ENCODE measurements at places on chromosomes 5 and 9.

DNA sequence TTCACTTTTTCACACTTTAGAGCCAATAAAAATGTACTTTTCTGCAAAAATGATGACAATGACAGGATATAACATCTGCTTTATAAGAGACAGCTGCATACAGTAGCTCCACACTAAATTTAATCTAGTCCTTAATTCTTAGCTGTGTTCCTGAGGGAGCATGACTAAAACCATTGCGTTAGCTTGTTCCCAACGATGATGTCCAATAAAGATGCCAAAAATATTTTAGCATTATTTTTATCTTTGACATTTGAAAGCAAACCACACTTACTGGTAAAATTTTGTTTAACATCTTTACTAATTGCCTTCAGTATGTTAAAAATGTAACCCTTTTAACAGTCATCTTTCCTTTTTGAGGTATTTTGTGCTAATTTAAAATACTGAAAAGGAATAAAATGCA, 382.7 kb downstream of the CHSY3 start:
- DNase-seq: no peak

DNA sequence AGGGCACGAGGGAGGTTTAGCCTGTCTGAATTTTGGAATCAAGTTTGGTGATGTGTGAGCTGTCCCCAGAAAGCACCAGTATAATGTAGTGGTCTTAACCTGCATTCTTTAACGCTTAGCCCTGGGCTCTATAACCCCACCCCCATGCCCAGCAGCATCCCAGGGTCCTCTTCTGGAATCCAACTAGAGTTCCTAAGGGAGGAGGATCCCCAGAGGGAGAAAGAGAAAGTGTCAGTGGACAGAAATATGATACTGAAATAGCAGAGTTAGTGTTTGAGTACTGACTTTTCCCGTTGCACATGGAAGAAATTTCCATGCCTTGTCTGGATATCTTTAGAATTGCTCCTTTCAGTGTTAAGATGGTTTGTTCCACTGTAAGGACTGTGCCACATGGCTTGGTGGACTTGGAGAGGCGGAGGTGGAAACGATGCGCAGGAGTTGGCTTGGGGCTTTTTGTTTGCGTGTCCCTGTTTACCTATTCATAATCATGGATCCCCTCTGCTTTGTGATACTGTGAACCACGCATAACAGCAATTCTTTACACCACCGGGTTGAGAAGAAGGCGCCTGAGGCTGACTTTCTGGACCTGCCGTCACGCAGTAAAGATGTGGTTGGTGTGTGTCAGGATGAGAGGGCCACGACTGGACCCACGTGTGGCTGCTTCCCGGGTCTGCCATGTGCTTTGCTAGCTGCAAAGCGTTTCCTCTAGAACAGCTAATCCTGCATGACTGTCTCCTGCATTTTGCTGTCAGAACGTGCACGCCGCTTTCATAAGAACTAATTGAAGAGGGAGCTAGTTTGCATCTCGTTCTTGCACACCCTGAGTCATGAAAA, 142.3 kb downstream of the SMARCA2 start:
- DNase-seq: peak; percentile 52

- DNase-seq: no peak
These were observed 309.7 kb downstream of the CYLC2 start for GRCh38 chr9:103304797-103305196.

DNA sequence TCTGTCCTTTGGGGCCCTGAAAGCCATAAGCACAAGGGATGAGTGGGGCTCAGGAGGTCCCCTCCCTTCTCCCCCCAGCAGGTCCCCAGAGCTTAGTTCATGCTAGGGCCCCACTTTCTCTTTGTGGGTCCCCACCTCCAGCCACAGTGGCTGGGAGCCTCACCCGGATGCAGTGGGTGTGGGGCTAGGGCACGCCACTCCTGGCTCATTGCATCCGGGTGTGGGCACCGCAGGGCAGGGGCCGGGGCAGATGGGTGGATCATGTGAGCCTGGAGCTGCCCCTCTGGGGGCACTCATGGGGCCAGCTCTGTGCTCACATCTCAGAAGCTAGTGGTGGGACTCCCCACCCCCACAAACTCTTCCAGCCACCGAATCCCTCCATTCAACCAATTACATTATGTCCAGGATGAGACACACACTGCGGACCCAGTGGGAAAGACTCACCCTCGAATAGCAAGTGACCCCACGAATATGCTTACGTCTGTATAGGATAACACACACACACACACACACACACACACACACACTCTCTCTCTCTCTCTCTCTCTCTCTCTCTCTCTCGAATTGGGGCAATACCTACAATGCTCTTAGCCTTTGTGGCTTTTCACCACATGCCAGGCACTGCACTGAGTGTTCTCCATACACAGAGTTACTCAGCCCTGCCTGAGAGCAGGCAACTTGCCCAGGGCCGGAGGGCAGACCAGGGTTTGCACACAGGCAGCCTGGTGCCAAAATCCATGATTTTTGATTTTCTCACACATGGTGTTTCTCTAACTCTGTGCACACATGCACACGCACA, 16.8 kb upstream of the PHYKPL start:
- no peak for DNase-seq

DNA sequence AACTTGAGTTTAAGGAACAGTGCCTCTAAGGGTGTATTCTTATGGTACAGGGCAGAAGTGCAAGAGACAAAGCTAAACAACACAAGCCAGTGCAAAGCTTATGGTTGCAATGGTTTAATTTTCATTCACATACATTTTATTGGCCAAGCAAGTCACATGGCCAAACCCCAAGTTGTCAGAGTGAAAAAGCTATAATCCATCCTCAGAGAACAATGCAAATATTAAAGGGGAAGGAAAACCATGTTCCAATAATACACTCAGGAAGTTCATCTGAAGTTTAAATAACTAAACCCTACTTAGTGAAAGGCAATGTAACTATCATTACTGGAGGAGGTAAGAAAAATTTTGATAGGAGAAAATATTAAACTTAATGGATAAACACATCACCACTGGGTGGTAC, 26.6 kb upstream of the TLR4 start:
- DNase-seq: no peak

DNA sequence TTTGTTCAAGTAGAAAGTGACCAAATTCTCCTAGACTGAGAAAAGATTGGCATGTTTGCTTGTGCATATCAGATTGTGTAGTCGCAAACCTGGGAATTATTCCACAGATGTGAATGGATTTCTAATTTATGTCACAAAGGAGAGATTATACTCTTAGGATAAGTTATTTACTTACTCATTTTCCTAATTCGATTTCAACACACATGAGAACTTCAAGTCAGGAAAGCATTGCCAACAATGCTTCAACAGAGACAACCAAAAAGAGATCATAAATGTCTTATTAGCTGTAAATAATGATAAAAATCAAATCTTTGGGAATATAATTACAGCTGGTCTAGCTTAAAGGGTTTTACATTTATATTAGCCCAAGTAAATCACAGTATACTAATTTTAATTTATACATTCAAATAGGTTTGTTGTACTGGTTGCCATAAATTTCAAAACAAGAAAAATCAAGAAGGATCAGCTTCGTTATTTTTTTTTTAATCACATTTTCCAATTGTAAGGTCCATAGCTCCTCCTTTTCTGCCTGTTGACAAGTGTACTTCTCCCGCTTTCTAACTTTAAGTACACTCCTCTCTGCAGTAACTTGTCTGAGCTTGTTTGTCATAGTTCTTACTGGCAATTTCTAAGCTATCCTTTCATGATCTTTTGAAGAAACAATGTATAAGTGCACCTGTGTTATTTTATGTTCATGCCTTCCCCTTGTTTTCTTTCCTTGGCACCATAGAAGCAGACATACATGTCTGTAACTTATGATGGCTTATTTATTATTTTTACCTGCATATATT, 246.6 kb downstream of the DEPDC1B start:
- no peak for DNase-seq

- DNase-seq: no peak
These were observed 15.7 kb upstream of the TTC1 start for GRCh38 chr5:159993194-159993593.

DNA sequence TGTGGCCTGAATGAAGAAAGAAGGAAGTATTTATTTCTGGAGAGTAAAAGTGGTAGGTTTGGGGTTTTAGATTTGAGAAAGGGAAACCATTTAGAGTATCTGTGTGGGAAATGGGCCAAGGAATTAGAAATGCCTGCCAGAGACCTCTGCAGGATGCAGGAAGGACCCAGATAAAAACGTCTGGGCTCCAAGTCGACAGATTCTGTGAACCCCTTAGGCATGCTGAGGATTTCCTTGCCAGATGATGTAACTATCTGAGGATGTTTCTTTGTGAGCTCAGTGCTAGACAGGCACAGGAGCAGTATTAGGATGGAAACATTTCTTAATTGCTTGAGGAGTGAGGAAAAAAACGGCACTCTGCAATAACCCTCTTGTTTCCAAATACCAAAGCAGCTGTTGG, 251.8 kb upstream of the DMRT1 start:
- no peak for DNase-seq

DNA sequence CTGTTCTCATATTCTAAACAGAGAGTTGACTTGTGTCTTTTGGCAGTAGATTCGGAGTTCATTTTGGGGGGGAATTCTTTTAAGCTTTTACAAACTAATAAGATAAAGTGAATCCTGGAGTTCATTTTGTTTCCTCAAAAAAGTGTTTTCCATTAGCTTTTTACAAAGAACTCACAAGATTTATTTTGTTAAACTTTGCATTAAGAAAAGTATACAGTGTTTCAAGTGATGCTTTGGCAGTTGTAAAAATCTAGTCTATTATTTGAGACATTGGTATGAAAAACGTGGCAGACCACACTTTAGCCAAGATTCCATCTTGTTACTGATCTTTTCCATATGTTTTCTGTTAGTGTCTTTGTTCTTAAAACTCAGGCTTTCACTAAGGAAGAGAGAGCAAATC, 1.2 kb upstream of the OMD start:
- DNase-seq: no peak

- DNase-seq: no peak
These were observed 8.1 kb upstream of the PFDN1 start for GRCh38 chr5:140311011-140311467.

- no peak for DNase-seq
These were observed 85.1 kb upstream of the RAI14 start for GRCh38 chr5:34570721-34571676.

- DNase-seq: no peak
These were observed 70.9 kb upstream of the TXNDC8 start for GRCh38 chr9:110408598-110408997.

DNA sequence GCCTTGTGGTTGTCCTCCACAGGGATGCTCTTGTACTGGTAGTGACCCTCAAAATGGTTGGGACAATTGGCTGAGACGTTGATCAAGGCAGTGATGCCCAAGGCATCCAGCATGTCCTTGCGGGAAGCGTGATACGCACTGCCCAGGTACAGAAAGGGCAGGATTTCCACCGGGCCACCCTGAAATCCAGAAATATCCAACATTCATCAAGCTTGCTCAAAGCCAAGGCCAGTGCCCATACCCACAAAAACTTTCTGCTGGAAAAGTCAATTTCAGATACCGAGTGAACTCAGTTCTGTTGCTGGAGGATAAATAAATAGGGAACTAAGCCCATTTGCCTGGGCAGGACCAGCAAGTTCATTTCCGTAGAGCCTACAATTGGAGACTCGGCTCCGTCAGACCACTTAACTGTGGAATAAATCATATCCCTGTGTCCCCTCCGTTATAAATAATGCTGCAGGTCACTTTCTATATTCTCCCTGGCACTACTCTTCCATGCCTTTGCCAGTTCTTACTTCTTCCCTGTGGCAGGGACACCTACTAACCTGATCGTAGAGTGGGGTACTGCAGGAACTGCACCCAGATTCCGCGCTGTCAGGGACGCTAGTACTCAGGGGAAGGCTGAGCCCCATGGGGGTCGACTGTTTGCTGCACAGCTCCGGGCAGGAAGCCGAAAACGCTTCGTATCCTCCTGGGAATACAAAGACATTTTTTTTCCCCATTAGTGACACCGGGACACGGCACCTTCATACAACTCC, 1.2 kb downstream of the DUSP1 start:
- DNase-seq: peak; percentile 42

DNA sequence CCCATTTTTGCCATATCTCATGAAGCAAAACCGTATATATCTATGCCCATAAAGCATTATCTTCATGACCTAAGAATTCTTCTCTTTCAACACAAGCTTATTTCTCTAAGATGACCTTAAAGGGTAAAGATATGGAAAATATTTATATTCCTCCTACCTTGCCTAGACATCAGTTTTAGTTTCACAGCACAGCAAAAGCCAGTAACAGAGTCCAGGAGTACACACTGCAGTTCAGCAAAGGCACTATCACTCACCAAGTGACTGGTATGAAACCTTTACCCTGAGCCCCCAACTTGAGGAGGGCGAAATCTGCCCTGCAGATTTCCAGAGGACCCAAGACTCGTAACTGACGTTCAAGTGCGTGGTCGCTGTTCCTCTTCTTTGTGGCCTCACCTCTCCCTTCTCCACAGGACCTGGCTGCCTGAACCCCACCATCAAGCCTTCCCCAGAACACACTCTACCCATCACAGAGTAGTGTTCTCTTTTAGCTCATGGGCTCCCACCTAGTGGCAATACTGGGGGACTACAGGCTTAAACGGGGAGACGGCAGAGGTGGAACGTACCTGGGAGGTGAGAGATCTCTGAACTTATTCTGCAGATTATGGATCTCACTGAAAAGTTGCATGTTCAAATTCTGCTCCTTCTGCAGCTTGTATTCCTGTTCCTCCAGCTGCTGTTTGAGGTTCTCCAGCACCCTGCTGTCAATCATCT, 141.0 kb downstream of the CDK5RAP2 start:
- DNase-seq: no peak

Data from globus pallidus (tissue), 1 donor.